HT-29 (cell line): ENCODE measurements at places on chromosomes 3 and 15. TPM values are rescaled to one million over a fixed set of nuclear protein-coding genes. Genes with fewer than 3 reads are reported as not detected.

ACVR2B gene
- 3.0 and 5.2 TPM in 2 replicates for total RNA-seq

PEX5L gene
- total RNA-seq: not detected in 2 replicates

GRCh38 chr3:119388577-119388976 is 74.8 kb downstream of the TMEM39A start:
- no peak for DNase-seq

GCSAM gene
- total RNA-seq: not detected in 2 replicates

SST gene
- total RNA-seq: not detected in 2 replicates
